Stimulated activated CD8-positive, alpha-beta memory T cell treated with anti-CD3 and anti-CD28 coated beads, Interleukin-4, amount 100 ng/mL, for 24 hours (primary cell): ENCODE measurements at places on chromosomes 12 and 14.

DNA sequence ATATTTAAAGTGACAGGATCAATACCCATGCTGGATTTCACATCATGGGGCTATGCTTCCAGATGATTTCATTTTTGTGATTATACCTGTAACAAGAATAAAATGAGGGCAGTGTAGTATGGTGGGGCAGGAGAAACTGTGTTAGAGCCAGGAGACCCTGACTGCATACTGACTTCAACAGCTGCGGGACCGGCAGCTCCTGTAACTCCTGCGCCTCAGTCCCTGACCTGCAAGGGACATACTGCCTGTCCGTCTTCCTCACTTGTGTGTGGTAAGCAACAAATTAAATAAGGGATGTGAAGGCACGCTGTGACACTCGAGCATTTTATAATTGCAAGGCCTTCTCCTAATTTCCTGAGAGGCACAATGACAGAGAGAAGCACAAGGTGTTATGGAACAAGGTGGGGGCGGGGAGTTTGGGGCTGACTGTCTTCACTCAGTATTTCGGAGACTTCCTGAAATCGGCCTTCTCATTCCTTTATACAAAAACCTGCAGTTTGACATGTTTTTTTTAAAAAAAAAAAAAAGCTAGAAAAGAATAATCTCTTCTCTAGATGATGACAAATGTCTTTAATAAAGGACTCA lies 164.2 kb downstream of the TTC7B start:
- no peak for DNase-seq

DNA sequence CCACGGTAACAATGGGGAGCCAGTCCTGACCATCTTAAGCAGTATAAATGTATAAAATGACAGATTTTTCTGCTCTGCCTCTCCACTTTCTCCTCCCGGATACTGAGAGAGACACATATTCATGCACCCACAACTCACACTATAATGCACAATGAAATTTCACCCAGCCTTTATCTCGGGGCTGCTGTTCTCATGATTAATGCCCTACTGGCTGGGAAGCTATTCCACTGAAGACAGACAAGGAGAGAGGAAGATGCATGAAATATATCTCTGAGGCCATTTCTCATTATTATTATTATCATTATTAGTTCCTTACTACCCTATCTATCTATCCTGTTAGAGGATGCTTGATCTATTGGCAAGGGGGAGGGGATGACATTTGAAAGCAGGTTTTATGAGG lies 501.7 kb downstream of the DIO2 start:
- no peak for DNase-seq

- no peak for DNase-seq
Measured at GRCh38 chr12:5227708-5228373, 184.2 kb downstream of the KCNA5 start.

- no peak for DNase-seq
Measured at GRCh38 chr14:33767586-33768457, 183.1 kb downstream of the EGLN3 start.

DNA sequence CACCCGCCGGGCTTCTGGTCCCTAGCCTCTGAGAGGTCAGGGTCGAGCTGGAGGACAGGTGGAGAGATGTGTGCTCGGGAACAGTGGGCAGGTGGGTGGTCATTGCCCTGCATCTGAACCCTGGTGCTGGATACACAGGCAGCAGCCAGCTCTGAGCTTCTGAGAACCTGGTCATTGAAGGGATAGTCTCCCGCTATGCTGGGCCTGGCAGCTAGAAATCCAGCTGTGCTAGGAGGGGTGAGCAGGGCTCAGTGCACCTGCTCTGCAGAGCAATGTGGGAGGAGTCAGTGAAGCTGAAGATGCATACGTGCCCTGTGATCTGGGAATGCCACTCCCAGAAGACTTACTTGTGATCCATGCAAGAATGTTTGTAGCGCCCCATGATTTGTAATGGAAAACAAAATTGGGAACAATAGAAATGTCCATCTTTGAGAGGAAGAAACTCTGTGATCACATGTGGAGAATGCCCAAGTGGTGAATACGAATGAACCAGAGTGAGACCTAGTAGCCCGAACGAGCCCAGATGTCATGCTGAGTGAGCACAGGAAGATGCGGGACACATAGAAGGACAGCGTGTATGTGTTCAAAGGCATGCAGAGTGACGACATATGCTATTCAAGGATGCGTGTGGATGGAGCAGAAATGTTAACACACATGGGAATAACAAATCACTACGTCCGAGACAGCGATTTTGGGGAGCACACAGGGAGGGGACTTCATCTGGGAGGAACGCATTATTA lies 63.4 kb downstream of the AACS start:
- DNase-seq: no peak

DNA sequence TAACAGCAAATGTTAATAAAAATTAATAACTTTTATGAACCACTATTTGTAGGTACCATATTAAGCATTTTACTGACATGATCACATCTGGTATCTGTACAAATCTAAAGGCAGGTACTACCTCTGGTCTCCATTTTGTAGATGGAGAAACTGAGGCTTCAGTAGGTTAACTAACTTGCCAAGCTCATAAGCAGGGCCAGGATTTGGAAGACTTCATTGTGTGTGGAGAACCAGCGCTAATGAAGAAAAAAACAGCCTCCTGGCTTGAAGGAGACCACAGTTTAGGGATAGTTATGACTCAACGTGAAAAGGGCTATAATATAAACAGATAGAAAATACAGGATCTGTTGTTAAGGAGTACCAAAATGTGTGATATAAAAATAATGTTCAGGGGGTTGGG lies 1.0 kb downstream of the NUP37 start:
- no peak for DNase-seq

GRCh38 chr14:102606296-102606695 lies 13.8 kb downstream of the RCOR1 start:
- no peak for DNase-seq

DNA sequence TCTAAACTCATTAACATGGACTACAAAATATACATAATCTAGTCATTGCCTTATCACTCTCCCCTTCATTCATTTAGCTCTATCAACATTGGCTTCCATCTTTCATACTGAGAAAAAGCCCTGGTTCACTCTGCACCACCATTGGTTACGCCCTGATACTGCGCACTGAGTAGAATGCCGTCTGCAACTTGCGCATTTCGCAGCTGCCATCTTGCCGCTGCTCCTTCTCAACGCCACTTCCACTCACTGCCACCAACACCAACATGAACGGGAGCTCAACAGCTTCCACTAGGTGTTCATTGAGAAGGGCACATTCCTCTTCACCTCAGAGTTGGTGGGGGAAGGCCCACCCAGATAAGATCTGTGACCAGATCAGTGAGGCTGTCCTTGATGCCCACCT lies 71.3 kb downstream of the EEA1 start:
- no peak for DNase-seq

DNA sequence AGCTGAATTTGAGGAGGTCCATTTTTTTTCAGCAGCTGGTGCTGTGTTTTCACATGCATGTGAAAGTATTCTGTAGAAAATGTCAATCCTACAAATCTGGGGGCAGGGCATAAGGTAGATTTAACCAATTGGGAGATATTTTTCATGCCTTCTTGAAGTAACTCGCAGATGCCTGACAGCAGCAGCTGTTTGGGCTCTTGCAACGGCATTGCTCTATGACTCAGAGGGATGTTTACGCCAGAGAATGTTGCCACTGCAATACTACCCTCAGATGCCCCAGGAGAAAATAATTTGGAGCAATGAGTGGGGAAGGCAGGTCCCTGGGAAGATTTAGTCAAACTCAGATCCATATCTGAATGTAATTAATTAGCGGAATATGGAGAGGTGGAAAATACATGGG lies 42.5 kb upstream of the MYBPC1 start:
- DNase-seq: no peak
